ENCODE measurements at places on chromosomes 16 and 17.

GRCh38 chr16:29694384-29695195, 15.6 kb downstream of the QPRT start:
- DNase-seq: no peak

DNA sequence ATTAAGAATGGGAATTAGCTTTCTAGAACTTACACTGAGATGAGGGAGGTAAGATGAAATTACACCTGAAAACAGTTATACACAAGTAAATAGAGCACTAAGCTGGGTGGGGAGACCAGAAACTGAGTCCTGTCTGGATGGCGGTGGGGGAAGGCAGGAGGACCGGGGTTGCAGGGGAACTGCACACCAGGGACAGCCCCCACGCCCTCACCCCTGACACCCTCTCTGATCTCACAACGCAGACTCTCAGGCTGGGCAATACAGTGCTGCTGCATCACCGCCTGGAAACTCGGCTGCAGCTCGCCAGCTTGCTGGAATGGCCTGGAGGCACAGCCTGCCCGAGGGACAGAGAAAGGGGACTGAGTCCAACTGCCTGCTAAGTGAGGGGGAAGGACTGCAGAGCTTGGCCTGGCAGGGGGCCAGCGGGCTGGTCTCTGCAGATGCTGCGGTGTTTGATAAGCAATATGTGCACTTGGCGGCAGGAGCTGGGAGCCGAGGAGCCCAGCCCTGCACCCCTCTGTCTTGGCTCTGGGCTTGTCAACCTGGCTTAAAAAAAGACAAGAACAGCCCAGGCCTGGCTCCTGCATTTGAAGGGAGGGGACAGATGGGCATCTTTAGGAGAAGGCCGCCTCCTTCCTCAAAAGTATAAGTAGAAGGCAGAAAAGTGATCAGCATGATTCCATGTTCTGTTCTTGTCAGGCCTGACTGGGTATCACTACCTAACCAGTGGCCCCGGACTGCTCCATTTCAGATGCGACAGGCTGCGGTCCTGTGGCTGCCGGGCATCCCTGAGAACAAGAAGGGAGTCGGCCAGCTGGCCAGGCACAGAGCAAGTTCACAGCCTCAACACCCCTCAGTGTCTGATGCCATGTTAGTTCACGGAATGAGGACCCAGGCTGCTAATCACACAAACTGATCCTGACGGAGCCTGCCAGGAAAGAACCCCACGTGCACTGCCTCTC, 30.2 kb downstream of the SPHK1 start:
- DNase-seq: no peak

DNA sequence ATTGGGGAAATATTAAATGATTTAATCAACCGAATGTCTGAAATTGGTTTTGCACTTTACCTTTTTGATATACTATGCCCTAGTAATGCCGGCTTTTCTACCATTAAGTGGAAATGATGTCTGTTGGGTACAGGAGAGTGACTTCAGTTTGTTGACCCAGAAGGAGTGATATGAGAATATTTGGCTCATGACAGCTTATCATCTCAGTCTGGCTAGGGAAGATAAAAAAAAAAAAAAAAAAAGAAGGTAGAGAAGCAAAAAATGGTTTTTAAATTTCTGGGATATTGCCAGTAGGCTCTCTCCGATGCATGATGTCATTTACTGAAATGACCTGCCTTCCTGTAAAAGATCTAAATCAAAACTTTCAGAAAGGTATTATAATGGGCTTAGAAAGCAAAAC, 69.0 kb downstream of the CNTNAP4 start:
- no peak for DNase-seq

DNA sequence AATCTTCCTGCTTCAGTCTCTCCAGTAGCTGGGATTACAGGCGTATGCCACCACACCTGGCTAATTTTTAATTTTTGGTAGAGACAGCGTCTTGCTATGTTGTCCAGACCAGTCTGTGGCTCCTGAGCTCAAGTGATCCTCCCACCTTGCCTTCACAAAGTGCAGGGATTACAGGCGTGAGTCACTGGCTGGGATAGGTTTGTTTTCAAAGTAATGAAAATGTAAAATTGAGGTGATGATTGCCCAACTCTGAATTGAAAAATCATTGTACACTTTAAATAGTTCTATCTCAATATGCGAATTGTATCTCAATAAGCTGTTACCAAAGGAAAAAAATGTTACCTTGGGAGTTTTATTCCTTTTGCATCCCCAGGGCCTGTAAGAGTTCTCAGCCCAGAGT, 1.2 kb upstream of the AMFR start:
- DNase-seq: no peak

- no peak for DNase-seq
Measured at GRCh38 chr17:45745601-45746494, 38.3 kb upstream of the CRHR1 start.
